ENCODE measurements at places on chromosomes 5 and 9. TPM values are rescaled to one million over a fixed set of nuclear protein-coding genes. Genes with fewer than 3 reads are reported as not detected.

DNA sequence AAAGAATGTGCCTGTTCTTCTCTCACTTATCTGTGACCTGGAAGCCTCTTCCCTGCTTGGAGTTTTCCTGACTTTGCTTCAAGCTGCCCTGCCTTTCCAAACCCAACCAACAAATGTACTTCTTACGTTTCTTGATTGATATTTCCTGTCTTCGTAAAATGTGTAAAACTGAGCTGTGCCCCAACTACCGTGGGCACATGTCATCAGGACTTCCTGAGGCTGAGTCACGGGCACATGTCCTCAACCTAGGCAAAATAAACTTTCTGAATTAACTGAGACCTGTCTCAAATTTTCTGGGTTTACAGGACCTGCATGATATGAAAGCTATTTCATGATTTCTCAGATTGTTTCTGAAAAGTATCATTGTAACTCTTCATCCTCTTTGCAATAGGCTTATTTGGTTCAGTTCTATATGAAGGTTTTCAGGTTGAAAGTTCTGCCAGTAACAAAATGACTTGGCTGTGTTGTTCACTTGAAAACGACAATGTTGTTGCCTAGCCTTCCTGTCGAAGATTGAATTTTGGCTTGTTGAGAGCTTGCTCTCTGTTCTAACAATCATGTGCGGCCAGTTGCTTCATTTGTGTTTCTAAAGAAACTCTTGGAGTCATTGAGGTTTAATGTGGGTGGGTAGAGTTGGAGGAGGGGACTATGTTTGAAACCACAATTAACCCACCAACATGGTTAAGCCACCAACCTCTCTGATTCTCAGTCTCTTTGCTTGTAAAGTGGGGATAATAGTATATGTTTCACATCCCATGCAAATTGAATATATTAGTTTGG, 145.6 kb downstream of the FBXL7 start:
- DNase-seq, result no peak

DNA sequence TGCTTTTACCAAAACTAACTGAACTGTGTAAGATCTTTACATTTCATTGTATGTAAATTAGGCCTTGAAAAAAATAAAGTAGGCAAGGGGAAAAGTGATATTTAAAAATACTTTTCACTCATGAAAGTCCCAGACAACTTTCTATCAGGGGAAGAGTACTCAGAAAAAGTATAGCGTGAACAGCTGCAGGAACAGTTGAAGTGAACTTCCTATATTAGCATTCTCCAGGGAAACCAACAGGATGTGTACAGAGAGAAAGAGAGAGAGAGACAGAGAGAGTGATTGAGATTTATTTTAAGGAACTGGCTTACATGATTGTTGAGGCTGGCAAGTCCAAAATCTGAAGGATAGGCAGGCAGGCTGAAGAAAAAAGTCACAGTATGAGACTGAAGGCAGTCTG, 42.0 kb downstream of the ERMP1 start:
- DNase-seq, result no peak

The GPRIN1 gene
- polyA plus RNA-seq, result 0.46 TPM

DNA sequence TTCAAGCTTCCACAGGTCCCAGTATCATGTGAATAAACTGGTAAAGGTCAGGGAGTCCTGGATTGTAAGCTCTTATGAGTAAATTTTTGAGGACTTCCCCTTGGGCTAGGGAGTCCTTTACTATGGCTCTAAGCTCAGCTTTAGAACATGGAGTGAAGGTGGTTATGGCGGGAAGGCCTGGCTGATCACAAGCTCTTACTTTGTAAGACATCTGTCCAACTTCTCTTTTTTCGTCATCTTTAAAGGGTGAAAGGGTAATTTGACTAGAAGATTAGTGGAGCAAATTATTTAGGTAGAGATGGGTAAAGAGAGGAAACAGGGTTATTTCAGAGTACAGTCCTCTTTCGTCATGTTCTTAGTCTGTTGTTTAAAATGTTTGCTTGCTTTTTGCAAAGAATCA, 155.4 kb downstream of the AOPEP start:
- DNase-seq, result no peak

- no peak for DNase-seq
Observed at GRCh38 chr5:141517312-141517711, 28.4 kb downstream of the PCDHGC5 start.

The NUTM2G gene
- not detected for polyA plus RNA-seq

The OLFM1 gene
- polyA plus RNA-seq, result 10.8 TPM

The SNX18 gene
- 14.2 TPM for polyA plus RNA-seq

GRCh38 chr9:90556897-90557675, 85.5 kb downstream of the DIRAS2 start:
- no peak for DNase-seq
